ENCODE measurements at places on chromosomes 3 and 15. TPM values are rescaled to one million over a fixed set of nuclear protein-coding genes. Genes with fewer than 3 reads are reported as not detected.

Gene MESP2
- 0.49 TPM for total RNA-seq

Gene NAALADL2
- 17.4 TPM for total RNA-seq

Gene ICE2
- total RNA-seq: 30.1 TPM

Gene CIDEC
- total RNA-seq: 0.13 TPM

Gene CORO2B
- total RNA-seq: 2.9 TPM

- no peak for DNase-seq
These were observed 283.7 kb downstream of the ROBO2 start for GRCh38 chr3:77323626-77324025.

DNA sequence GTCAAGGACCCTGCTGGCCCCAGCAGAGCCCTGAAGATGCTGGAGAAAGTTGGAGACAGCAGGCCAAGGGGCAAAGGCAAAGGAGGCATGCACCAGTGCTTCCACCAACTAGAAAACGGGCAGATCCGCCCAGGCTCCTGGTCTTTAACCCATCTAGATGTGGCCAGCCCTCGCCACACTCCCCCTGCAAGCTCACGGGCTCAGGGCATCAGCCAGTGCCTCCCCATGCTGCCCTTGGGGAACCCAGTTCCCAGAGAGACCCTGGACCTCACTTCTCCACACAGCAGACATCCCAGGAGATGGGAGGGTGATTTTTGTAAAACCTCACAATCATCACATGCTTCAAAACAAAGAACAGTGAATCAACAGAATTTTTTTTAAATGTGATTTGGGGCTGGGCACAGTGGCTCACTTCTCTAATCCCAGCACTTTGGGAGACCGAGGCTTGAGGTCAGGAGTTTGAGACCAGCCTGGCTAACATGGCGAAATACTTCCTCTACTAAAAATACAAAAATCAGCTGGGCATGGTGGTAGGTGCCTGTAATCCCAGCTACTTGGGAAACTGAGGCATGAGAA lies 24.5 kb downstream of the CYFIP1 start:
- no peak for DNase-seq

DNA sequence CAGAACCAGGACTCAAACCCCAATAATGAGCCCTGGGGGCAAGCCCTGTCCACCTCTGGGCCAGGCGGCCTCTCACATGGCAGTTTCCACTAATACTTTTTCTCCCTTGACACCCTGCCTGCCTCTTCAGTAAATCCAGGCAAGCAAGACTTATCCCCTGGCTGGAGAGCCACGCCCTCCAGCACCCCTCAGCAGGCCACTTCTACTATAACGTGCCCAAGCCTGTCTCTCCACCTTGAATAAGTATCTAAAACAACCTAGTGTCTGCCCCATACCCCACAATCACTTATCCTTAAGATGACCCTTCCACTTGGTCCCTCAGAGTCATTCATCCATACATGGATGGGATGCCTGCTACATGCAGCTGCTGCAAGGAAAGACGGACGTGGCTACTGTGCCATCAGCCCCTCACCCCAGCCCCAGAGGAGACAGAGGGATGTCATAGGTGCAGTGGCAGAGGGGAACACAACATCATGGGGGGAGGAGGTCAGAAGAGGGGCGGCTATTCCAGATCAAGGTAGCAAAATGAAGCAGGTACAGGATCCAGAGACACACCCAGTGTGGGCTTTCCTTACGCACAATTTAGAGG lies 63.4 kb downstream of the LRIG1 start:
- DNase-seq: no peak

- DNase-seq: peak; percentile 38
These were observed 152.1 kb upstream of the TBL1XR1 start for GRCh38 chr3:177349384-177349783.

DNA sequence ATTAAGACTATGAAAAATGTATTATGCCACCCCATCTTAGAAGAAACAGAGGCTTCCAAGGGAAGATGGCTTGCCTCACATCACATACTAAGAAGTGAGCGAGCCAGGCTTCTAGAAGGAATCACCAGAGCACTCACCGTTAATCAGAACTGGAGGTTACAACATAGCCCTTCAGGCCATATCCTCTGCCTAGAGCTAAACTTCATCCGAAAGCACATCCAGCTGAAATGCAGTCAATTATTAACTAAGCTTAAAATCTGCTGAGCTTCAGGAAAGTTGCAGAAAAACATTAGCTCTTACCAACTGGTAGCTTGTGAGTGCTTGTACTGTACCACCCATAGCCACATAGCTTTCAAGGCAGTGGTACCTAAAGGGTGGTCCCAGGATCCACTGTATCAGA lies 483.2 kb downstream of the TBL1XR1 start:
- no peak for DNase-seq

DNA sequence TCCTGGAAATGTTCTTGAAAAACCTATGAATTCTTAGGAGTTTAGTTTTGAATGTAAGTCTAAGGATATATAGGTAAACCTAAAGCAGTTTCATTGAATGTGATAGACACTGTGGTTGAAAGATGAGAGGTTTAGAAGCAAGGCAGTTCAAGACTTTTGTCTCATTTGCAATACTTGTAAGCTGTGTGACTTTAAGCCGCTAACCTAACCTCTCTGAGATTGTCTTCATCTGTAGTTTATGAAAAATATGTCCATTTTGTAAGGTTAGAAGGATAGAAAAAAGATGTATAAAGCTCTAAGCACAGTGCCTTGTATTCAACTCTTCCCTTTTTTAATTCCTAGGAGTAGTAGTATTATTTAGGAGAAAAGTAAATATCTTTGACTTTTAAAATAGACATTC lies 306.6 kb upstream of the ARRDC4 start:
- no peak for DNase-seq

- no peak for DNase-seq
These were observed 435.6 kb upstream of the RASGRP1 start for GRCh38 chr15:39000008-39000734.

DNA sequence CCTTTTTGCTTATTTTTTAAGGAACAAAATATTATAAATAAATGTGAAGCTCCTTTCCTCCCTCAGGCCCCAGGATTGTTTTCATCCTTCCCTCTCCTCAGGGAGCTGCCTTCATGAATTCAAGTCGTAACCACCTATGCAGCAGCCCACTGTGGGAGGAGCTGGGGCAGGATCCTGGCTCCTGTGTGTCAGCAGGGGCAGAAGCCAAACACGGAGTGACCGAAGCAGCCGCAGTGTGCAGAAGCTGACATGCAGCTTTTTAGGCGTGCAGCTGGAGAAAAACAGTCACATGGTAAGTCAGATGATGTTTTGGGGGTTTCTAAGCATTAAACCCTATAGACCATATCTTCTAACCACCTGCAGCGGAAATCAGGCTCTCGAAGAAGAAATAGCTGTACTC lies 231.3 kb downstream of the OCA2 start:
- peak; percentile 40 for DNase-seq

- DNase-seq: peak; percentile 46
These were observed 32.7 kb upstream of the MAP3K13 start for GRCh38 chr3:185330238-185330637.

DNA sequence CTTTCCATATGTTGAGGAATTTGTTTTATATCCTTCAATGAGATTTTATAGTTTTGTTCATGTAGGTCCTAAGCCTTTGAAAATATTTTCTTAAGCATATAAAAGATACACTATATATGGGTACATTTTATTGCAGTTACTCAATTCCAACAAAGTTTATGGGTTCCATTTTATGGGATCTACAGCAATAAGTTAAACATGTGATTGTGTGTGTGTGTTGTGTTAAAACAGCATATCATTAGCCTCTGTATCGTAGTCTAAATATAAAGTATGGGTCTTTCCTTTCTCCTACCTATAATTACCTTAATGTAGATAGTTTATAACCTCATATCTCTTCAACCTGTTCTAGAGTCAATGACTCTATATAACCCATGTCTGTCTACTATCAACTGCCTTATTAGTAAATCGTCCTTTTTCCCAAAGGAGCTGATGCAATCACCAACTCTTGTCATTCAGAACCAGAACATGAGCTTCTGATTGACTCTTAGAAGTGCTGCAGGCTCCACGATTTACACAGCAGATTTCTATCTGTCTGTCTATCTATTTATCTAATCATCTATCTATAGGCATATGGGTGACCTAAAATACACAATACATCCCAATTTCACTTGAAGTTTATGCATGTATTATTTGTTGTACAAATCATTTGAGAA lies 512.6 kb upstream of the CBLB start:
- DNase-seq: no peak

DNA sequence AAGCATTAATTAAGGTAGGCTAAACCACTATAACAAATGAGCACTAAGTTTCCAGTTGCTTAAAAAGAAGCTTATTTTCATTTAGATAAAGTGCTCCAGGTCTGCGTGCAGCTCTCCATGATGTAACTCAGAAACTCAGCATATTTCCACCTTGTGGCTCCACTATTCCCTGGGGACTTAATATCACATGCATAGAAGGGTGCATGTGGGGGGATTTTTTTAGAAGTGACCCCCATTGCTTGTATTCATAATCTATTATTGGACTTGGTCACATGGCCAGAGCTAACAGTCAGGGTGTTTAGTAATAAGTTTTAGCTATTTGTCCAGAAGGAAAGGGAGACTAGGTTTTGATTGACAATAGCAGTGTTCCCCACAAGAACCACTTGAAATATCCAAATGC lies 86.8 kb downstream of the TMCO5A start:
- no peak for DNase-seq

- DNase-seq: no peak
These were observed 18.0 kb downstream of the RMDN3 start for GRCh38 chr15:40737048-40737447.

DNA sequence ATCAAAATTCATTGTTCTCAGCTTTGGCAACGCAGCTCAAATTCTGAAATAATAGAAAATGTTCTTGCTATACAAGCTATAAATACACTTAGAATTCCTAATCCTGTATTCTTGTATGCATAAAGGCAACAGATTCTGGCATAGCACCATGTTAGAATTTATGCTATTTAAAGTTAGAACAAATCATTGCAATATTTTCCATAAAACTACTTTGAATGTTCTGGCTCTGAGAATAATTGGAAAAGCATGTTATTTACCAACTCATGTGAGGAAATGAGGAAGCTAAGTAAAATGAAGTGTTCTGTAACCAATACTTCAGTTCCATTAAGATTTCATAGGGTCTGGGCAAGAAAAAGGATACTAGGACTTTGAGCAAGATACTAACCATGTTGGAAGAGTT lies 888.9 kb downstream of the SQOR start:
- peak; percentile 81 for DNase-seq

GRCh38 chr3:179265875-179266274 lies 15.0 kb upstream of the KCNMB3 start:
- DNase-seq: no peak

- DNase-seq: no peak
These were observed 63.2 kb upstream of the LPP start for GRCh38 chr3:188090620-188091309.

- no peak for DNase-seq
These were observed 210.3 kb upstream of the CGNL1 start for GRCh38 chr15:57165992-57166391.

DNA sequence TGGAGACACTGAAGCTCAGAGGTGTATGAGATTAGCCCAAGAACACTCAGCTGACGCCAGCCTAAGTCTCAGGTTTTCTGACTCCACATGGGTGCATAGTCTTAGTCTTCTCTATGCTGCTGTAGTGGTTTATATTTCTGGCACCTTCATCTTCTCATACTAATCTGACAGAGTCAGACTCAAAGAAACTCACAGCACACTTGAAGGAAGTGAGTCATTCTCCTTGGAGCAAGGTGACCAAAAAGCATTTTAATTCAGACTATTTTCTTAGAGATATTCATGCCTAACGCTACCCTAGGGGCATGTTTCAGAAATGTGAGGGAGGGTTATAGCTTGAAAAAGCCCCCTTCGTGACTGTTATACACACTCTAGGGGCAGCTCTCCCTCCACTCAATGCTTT lies 775.3 kb upstream of the ARPP21 start:
- DNase-seq: no peak

DNA sequence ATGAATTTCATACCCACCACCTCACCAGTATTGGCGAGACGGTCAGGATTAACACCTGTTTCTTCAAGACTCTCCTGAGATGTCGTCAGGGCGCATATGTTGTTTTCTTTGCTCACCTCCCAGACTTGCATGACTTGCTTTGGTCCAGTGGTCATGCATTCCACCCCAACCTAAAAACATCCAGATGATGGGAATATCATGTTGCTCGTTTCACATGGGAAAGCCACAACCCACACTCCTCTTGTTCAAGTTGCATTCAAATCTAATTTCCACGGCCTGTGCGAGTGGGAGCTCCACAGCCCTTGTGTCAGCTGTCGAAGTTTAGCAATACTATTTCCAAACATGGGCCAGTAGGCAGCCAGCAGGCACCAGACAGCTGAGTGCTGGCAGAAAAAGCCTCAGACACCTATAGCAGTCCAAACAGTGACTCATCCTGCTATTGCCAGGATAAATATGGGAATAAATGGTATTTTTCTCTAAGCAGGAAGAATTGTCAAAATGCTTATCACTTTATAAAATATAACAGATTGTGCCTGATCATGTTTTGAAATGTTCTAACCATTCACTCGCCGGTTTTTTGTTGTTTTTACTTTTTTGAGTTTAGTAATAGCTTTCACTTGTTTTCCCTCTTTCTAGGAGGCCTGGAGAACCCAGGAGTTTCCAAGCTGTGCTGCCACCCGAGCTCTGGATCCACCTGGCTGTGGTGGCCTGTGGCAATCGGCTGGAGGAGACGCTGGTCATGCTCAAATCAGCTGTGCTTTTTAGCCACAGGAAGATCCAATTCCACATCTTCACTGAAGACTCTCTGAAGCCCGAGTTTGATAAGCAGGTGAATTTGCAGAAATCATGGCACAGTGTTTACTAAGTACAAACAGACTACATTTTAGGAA lies 20.1 kb downstream of the GXYLT2 start:
- DNase-seq: peak; percentile 97

DNA sequence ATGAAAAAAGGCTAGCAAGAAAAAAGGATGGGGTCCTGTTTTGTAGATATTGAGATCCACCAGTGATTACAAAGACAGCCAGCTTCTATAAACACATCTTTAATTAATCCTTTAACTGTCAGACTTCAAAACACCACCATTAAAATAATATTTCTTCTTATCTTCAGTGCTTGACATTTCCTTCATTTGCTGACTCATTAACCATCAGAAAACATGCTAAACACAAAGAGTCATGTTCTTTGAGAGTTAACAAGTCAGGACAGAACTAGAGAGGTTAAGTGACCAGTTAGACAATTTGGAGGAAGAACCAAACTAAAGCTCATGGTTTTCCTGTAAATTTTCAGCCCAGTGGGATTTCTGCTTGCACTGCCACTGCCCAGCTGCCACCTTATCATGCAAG lies 111.4 kb downstream of the MEIS2 start:
- no peak for DNase-seq

Data from muscle of leg (tissue), 16 donors.